ENCODE measurements at places on chromosomes 3 and 15.

GRCh38 chr3:56197991-56198390 is 270.3 kb downstream of the ERC2 start:
- no peak for DNase-seq
- H3K4me3 ChIP-seq, result no peak overlapping the region
- H3K4me1 ChIP-seq, result no peaks in the 10 kb centered on the region
- H3K36me3 ChIP-seq, result no peaks in the 10 kb centered on the region

DNA sequence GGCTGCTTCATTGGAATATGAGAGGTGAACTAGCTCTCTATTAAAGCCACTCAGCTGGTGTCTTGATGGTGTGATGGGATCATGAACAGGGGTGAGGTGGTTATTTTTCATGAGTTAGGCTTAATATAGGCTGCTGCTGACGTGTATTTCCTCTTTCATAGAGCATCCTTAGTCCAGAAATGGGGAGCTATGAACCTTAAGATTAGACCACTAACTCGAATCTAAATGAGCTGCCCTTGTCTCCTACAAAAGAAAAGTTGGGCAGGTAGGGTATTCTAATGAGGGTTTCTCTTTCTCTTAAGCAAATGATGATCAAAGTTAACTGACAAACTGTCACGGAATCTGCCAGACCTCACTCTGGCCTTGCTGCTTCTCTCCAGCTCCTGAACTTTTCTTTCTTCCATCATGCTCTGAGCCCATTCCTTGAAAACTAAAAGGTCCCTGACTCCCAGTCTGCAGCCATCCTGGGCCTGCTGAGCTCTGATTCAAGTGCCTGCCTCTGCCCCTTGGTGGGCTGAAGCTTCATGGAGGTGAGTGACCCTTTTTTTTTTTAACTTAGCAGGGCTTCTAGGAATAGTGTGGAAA is at the start of gene TRIM69:
Gene TRIM69, plus strand, starts transcription at position 348 of the 585 bp plus-strand sequence. Its CDS starts 177 bp downstream, at position 525.
- H3K4me3 ChIP-seq, result peak within 1 kb of the TSS; percentile 26
- peaks cover 24% of the 10 kb centered on the region for H3K4me1 ChIP-seq
- H3K27ac ChIP-seq, result peak within 1 kb of the TSS; percentile 80

DNA sequence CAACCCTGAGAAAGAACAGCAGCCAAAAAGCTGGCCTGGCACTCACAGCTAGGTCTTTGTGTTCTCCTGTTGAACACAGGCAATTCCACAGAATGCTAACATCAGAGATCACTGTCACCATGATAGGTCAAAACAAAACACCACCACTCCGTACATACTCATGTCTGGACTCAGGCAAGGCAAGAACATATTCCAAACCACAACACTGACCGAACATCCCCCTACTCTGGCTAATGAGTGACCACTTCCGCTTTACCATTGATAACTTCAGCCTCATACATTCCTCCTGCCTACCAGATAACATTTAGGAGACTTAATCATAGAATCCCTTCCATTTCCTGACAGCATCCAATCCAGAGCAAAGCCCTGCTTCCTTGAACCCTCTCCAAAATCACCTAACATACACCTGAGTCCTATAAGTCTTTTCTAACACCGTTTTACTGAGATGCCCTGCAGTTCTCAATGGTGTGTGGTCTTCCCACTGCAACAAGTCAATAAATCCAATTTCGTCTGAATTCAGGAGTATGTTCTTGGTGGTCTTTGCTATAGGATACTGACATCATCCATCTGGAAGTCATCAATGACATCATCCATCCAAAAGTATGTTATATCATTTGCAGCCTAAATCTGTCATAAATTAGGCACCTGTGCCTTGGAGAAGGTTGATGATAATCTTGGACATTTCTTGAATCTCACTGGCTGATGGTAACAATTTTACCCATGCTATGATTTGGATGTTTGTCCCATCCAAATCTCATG is 23.7 kb downstream of the RIOX2 start:
- peaks cover 72% of the 10 kb centered on the region for H3K36me3 ChIP-seq
- DNase-seq, result no peak
- no peaks in the 10 kb centered on the region for H3K27me3 ChIP-seq
- no peak overlapping the region for H3K27ac ChIP-seq
- H3K4me1 ChIP-seq, result peaks cover 19% of the 10 kb centered on the region

- no peaks in the 10 kb centered on the region for H3K27me3 ChIP-seq
- H3K4me3 ChIP-seq, result no peak overlapping the region
- no peak for DNase-seq
- no peaks in the 10 kb centered on the region for H3K4me1 ChIP-seq
Observed at GRCh38 chr3:170563712-170564423, 22.0 kb downstream of the SLC7A14 start.

DNA sequence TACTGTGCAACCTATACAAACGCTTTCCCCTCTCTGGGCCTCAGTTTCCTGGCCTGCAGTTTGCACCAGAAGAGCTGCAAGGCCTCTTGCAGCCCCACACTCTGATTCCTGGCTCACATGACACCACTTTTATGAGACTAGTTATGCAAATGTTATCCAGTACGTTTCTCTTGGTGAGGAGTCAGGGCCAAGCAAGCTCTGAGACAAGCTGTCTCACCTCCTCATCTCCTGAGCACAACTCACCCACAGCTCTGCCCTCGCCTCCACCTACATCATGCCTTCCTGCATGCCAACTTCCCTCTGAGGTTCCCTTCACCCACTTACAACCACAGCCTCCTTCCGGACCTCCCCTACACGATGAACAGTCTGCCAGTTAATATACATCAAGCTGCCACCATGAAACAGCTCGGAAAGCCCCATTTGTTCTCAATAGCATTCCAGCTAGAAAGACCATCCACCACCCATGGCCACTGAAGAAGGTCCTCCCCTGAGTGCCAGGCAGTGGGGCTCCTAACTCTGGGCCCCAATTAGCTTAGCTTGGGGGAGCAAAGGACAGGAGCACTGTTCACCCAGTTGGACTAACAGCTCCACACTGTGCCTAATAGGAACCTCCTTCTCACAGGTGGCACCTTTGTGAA is 25.0 kb downstream of the CRYGS start:
- no peaks in the 10 kb centered on the region for H3K36me3 ChIP-seq
- H3K27ac ChIP-seq, result no peak overlapping the region
- H3K27me3 ChIP-seq, result no peaks in the 10 kb centered on the region
- H3K4me3 ChIP-seq, result no peak overlapping the region

GRCh38 chr3:47515864-47516319 is 2.4 kb upstream of the ELP6 start:
- peaks cover 10% of the 10 kb centered on the region for H3K4me1 ChIP-seq
- H3K27ac ChIP-seq, result no peak overlapping the region
- H3K27me3 ChIP-seq, result no peaks in the 10 kb centered on the region
- peaks cover 2% of the 10 kb centered on the region for H3K36me3 ChIP-seq
- no peak overlapping the region for H3K4me3 ChIP-seq

- H3K27ac ChIP-seq, result no peak overlapping the region
- H3K27me3 ChIP-seq, result no peaks in the 10 kb centered on the region
- no peaks in the 10 kb centered on the region for H3K4me1 ChIP-seq
- no peak overlapping the region for H3K4me3 ChIP-seq
Observed at GRCh38 chr3:25911525-25912295, 121.8 kb downstream of the OXSM start.

- no peaks in the 10 kb centered on the region for H3K4me1 ChIP-seq
- no peaks in the 10 kb centered on the region for H3K36me3 ChIP-seq
- no peaks in the 10 kb centered on the region for H3K27me3 ChIP-seq
- DNase-seq, result no peak
Observed at GRCh38 chr3:9047452-9048346, 84.4 kb upstream of the RAD18 start.

DNA sequence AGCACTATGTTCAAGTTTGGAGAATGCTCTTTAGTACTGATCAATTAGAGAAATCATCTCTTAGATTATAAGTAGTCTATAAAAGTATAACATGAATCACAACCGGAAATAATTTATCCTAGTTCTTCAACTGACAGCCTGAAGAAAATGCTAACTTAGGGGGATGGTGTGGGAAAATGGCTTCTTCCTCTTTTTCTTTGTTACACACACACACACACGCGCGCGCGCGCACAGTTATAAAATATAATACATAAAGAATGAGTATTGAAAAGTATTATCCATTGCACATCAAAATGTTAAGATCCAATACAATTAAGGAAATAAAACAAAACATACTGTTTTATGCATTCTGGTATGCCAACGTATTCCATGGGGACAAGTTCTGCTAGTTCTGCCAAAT is 11.2 kb upstream of the GTF2A2 start:
- no peak overlapping the region for H3K27ac ChIP-seq
- peaks cover 96% of the 10 kb centered on the region for H3K36me3 ChIP-seq
- no peaks in the 10 kb centered on the region for H3K27me3 ChIP-seq
- H3K4me1 ChIP-seq, result no peaks in the 10 kb centered on the region
- DNase-seq, result no peak

DNA sequence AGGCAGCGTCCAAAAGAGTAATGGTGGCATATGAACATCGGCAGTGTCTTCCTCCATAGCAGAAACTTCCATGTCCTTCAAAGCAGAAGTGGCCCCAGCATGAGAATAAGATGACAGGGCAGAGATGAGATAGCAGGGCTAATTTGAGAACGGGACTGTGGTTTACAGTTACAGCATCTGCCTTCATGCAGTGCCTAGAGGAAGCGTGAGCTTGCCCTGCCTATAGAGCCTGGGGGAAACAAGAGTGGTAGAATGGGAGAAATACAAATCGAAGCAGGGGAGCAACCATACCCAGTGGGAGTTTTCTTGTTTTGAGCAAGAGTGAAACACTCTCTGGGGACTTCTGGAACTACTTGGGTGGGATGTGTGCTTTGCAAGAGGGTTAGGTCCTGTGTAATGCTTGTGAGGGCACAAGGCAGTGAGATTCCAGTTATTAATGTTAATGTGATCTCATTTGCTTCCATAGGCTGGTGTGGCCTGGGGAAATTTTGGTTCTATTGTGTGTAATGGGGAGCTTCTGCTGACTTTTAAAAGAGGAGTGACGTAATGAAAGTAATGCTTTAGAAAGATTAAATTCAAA is 616.9 kb downstream of the ZIC1 start:
- H3K27ac ChIP-seq, result no peak overlapping the region
- H3K4me1 ChIP-seq, result no peaks in the 10 kb centered on the region
- H3K4me3 ChIP-seq, result no peak overlapping the region
- no peaks in the 10 kb centered on the region for H3K36me3 ChIP-seq
- DNase-seq, result no peak

DNA sequence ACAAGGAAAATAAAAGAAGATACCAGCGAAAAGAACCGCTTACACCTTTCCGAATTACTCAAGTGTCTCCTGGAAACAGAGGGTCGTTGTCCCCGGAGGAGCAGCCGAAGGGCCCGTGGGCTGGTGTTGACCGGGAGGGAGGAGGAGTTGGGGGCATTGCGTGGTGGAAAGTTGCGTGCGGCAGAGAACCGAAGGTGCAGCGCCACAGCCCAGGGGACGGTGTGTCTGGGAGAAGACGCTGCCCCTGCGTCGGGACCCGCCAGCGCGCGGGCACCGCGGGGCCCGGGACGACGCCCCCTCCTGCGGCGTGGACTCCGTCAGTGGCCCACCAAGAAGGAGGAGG is 325 bp downstream of the ALCAM start:
- DNase-seq, result no peak
- peaks cover 28% of the 10 kb centered on the region for H3K4me1 ChIP-seq
- peak overlapping the region; percentile 79 for H3K4me3 ChIP-seq
- no peaks in the 10 kb centered on the region for H3K27me3 ChIP-seq
- no peaks in the 10 kb centered on the region for H3K36me3 ChIP-seq

DNA sequence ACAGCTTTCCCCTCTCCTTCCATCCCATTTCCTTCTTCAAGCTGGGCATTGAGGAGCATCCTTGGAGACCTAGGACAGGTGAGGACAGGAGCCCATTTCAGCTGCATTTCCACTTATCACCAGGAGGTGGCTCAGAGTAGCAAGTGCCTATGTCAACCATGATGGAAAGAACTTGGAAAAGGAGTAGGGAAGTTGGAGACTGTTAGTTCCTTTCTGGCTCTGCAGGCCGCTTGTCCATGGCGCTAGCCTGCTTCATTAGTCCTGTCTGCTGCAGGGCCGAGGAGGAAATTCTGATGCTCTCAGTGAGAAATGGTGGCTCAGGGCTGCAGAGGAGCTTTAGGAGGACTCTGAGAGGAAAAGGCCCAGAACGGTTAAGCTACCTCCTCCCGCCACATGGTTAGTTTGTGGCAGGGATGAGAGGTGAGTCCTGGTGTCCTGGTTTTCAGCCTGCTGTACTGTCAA is 7.0 kb upstream of the CD276 start:
- peak; percentile 60 for DNase-seq
- no peaks in the 10 kb centered on the region for H3K36me3 ChIP-seq
- no peak overlapping the region for H3K27ac ChIP-seq
- H3K4me3 ChIP-seq, result no peak overlapping the region

DNA sequence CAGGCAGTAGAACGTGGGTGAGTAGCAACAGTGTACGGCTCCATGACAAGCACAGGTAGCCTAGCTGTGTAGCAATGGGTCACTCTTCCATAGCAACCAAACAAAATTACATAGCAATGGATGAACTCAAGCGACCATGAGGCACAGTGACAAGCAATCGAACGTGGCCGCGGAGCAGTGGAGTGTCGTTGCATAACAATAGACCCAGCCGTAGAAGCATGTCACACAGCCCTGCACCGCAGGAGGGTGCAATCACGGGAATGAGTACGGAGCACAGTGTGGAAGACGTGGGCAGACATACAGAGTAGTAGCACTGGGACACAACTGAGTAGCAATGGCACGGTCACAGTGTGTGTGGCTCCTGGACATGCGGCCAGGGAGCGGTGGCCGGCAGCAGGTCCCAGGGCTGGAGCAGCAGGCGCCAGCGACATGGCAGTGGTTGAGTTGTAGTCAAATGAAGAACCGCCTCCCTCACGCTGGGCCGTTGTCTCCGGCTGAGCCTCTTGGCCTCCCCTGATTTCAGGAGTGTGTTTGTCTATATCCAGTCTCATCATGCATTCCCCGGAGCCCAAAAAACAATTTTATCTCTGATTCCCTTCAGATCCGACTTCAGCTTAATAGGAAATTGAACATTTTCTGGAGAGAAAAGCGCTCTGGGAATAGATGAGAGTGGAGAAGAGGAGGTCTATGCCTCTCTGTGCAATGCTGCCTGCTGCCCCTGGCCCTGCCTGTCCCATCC is 64.1 kb downstream of the CCDC33 start:
- H3K36me3 ChIP-seq, result no peaks in the 10 kb centered on the region
- no peak overlapping the region for H3K27ac ChIP-seq
- no peaks in the 10 kb centered on the region for H3K4me1 ChIP-seq
- no peak for DNase-seq
- H3K27me3 ChIP-seq, result no peaks in the 10 kb centered on the region
- H3K4me3 ChIP-seq, result no peak overlapping the region

GRCh38 chr3:116039651-116039985 is 405.7 kb downstream of the LSAMP start:
- peaks cover 31% of the 10 kb centered on the region for H3K4me1 ChIP-seq
- peak overlapping the region; percentile 57 for H3K27ac ChIP-seq
- H3K36me3 ChIP-seq, result no peaks in the 10 kb centered on the region
- H3K27me3 ChIP-seq, result no peaks in the 10 kb centered on the region

- peaks cover 44% of the 10 kb centered on the region for H3K27me3 ChIP-seq
- peaks cover 14% of the 10 kb centered on the region for H3K4me1 ChIP-seq
- H3K36me3 ChIP-seq, result no peaks in the 10 kb centered on the region
- no peak overlapping the region for H3K4me3 ChIP-seq
Observed at GRCh38 chr3:46895204-46895660, 17.7 kb downstream of the PTH1R start.

- H3K27me3 ChIP-seq, result no peaks in the 10 kb centered on the region
- no peaks in the 10 kb centered on the region for H3K4me1 ChIP-seq
- DNase-seq, result no peak
- no peak overlapping the region for H3K27ac ChIP-seq
Observed at GRCh38 chr3:22691407-22691806, 511.7 kb upstream of the UBE2E2 start.

Data from CD14-positive monocyte (primary cell).